ENCODE measurements at places on chromosomes 7 and 10. TPM values are rescaled to one million over a fixed set of nuclear protein-coding genes. Genes with fewer than 3 reads are reported as not detected.
A peak's percentile ranks its signal among the peaks of the same experiment; 100 is the strongest.

IQCE gene
- 7.9 TPM for total RNA-seq

NEUROD6 gene
- total RNA-seq = not detected

MSS51 gene
- 0.10 TPM for total RNA-seq

FAM20C gene
- 143 TPM for total RNA-seq

LRRC27 gene
- 4.0 TPM for total RNA-seq

SLF2 gene
- 21.9 TPM for total RNA-seq

TMEM60 gene
- total RNA-seq = 59.7 TPM

FOXP2 gene
- not detected for total RNA-seq

DUS4L gene
- total RNA-seq = 8.1 TPM

CALML5 gene
- total RNA-seq = not detected

- peak; percentile 0 for DNase-seq
Measured at GRCh38 chr10:16440396-16441133, 3.8 kb downstream of the PTER start.

GRCh38 chr7:128725531-128725930, 13.6 kb upstream of the CALU start:
- DNase-seq = no peak

- DNase-seq = no peak
Measured at GRCh38 chr10:30819341-30820181, 190.0 kb upstream of the LYZL2 start.

- no peak for DNase-seq
Measured at GRCh38 chr10:57628592-57629284, 639.0 kb downstream of the IPMK start.

GRCh38 chr10:86642021-86642420, 12.3 kb upstream of the OPN4 start:
- DNase-seq = no peak

GRCh38 chr7:22572937-22573336, 72.9 kb upstream of the STEAP1B start:
- DNase-seq = peak; percentile 98

DNA sequence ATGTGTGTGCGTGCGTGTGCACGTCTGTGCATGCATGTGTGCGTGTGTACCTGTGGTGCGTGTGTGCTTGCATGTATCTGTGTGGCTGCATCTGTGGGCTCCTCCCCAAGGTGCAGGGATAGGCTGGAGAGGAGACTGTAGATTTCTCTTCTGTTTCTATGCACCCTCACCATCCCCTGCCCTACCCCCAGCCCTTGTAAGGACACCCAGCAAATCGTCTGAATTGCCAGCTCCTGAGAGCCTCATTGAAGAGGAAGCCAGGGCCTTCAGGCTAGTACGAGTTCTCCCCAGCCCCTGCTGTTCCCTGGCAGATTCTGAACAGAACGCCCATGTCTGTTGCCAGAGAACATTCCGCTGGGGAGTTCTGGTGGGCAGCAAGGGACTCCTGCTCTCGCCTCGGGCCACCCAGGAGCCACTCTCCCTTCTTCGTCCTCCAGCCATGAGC, 17.0 kb upstream of the TRIM8 start:
- no peak for DNase-seq

- no peak for DNase-seq
Measured at GRCh38 chr7:98212532-98213041, 1.3 kb downstream of the BHLHA15 start.

GRCh38 chr7:115679976-115680375, 350.6 kb downstream of the TFEC start:
- peak; percentile 20 for DNase-seq

DNA sequence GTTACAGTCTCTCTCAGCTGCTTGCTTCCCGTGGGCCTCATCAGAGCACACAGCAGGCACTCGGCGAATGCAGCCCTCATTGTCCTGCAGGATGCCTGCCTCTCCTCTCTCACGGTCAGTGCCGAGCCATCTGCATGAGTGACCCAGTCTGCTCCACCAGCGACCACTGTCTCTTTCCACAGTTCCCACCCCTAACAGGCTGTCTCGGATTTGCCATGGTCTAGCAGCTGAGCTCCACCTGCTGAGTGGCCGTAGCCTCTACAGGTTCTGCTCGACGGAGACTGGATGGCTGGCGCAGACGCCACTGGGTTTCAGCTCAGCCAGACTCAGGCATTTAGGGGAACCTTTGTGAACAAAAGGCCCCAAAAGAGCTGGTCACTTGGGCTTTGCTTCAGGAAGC, 209.4 kb upstream of the FOXK1 start:
- no peak for DNase-seq

DNA sequence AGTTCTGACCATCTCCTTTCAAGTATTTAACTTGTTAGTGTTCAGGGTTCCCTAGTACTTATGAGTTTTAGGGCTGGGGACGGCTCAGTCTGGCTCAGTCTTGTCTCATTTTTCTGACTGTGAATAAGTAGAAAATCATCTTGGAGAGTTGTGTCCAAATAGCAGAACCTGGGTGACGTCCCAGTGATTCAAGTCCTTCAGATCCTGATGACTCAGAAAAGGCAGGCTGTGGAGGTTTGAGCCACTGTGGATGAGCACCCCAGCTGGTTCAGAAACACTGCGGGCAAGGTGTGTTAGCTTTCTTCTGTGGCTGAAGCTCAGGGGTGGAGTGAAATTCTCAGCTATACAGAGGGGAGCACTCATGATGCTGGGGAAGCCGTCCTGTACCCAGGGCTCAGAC, 154.4 kb upstream of the NPY start:
- DNase-seq = peak; percentile 87
